T-helper 22 cell (primary cell): ENCODE measurements at places on chromosomes 16 and 17.

DNA sequence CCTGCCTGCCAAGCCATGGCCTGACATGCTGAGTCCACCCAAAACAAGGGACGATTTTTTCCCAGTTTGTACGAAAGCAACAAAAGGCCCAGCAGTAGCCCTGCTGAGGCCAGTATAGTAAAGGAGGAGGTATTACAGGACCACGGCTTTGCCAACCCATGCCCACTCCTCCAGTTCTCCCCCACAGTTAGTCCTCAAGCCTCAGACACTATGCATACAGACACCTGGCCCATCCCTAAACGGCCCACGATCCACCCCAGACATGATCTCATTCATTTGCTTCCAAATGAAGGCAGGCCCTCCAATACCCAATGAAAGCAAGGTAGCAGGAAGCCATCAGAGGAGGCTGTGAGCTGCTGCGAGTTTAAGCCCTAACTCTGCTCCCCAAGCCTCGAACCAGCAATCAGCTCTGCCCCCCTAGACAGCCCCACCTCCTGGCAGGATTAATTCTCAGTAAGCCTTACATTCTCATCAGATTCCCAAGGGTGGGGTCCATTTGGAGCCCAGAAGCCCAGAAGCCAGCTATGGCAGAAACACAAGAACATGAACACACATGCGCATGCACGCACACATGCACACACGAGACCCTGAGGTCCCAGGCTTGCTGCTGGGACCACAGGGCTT, 4.9 kb downstream of the HDAC5 start:
- no peak for DNase-seq

DNA sequence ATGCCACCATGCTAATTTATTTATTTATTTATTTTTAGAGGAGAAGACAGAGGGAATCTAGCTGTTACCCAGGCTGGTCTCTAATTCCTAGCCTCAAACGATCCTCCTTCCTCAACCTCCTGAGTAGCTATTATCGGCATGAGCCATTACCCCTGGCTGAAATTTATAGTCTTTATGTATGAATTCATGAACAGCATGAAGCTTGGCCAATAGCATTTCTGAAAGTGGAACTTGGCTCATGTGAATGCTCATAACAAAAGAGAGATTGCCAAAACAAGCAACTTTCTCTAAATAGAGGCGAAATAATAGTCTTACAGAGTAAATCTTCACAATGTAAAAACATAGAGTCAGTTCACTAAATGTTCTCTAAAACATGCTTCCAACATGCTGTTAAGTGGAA, 30.1 kb upstream of the SMURF2 start:
- DNase-seq = no peak

GRCh38 chr17:10033959-10034358, 128.9 kb upstream of the RCVRN start:
- no peak for DNase-seq

- no peak for DNase-seq
These were observed 6.3 kb downstream of the FLOT2 start for GRCh38 chr17:28891201-28891600.

DNA sequence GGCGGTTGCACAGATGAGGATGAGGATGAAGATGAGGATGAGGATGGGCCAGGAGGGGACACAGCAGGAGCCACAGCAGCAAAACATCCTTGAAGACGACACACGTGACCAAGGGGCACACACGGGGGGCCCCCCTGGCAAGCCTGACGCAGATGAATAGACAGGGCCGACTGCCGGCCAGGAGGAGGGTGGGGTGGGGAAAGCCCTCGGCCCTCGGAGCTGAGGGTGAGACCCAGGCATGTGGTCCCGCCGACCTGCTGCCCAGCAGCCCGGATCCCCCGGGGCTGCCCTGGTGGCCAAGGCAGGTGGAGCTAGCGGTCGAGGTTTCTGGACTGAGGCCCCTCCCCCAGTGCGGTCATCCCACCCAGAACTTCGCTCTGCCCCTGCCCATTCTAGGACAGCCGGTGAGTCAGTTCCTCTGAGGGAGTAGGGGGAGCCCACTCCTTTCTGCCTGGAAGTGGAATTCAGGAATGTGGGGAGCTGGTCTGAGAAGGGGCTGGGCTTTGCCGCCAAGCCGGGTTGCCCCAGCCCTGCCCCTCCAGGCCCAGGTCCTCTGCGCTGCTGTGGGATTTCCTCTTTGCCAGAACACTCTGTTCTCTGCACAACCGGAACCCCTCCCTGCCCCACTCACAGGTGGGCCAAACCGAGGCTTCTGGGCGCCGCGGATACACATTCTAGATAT, 9.9 kb downstream of the CYGB start:
- DNase-seq = peak; percentile 14

DNA sequence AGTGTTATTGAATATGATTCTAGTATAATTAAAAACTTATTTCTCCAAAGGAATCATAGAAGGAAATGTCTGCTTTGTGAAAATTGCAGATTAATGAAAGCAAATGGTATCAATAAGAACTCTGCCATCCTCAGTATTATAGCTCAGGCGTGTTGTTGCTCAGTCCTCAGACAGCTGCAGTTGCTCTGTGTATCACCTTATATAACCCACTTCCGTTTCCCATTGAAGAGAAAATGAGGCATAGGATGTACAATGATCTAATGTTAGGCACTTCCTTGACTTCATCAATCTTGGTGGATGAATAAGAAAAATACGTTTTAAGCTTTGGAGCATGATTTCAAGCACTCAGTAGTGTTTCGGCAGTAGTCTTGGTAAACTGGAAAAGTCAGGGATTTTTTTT, 14.1 kb downstream of the MFSD11 start:
- peak; percentile 20 for DNase-seq

- peak; percentile 60 for DNase-seq
These were observed 49.9 kb upstream of the CPNE2 start for GRCh38 chr16:57042157-57043111.

DNA sequence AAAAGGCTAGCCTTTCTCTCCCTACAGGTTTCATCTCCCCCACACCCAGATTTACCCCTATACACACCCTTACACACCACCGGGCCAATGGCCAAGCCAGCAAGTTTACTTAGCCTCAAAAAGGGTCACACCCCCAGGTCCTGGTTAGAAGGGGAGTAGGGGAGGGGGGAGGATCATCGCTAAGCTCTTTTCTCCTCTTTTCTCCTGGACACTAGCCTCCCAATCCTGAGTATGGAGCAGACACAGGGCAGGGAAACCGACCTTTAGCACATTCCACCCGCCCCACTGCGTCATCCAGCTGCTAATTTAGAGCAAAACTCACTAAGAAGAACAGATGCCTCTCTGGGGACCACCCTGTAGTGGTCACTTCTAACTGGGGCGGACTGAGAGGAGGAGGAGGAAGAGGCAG, 4.4 kb downstream of the ACLY start:
- no peak for DNase-seq

DNA sequence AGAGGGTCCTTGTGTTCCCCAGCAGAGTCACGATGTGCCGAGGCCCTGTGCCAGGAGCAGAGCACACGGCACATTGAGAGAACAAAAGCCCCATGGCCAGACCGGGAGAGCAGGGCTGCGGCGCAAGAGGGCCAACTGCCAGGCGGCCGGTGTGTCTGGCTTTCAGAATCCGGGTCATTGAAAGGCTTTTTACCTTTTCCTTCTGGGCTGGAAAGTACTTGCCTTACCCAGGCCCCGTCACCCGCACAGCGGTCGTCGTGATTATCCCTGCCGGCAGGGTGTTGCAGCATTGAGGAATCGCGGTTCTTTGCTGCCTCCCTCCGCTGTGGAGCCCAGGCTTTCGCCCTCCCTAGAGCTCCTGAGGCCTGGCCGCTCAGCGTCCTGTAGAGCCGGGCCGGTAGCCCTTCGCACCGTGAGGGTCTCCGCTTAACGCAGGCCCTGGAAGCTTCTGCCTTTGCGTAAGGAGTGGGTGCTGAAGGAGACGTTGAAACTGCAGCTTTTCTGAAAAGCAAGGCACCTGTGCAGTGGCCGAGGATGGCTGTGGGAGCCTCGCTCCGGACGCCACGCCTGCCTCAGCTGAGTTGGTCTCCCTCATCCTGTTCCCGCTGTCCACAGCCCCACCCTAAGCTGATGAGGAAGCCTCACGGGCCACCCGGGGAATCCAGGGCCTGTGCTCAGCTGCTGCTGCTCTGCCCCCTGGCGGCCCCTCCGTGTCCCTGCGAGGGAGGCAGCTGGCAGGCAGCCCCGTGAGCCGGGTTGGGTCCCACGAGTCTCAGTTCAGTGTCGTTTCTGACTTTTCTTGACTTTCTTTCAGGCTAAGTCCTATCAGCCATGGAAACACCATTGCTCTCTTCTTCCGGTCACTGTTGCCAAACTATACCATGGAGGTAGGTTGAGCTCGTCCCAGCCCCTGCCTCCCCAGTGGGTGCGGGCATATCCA, 8.6 kb upstream of the MC1R start:
- DNase-seq = peak; percentile 29

GRCh38 chr16:70770626-70771552, 30.1 kb downstream of the VAC14 start:
- no peak for DNase-seq

- DNase-seq = no peak
These were observed 131.6 kb downstream of the RAB11FIP4 start for GRCh38 chr17:31522987-31523495.

DNA sequence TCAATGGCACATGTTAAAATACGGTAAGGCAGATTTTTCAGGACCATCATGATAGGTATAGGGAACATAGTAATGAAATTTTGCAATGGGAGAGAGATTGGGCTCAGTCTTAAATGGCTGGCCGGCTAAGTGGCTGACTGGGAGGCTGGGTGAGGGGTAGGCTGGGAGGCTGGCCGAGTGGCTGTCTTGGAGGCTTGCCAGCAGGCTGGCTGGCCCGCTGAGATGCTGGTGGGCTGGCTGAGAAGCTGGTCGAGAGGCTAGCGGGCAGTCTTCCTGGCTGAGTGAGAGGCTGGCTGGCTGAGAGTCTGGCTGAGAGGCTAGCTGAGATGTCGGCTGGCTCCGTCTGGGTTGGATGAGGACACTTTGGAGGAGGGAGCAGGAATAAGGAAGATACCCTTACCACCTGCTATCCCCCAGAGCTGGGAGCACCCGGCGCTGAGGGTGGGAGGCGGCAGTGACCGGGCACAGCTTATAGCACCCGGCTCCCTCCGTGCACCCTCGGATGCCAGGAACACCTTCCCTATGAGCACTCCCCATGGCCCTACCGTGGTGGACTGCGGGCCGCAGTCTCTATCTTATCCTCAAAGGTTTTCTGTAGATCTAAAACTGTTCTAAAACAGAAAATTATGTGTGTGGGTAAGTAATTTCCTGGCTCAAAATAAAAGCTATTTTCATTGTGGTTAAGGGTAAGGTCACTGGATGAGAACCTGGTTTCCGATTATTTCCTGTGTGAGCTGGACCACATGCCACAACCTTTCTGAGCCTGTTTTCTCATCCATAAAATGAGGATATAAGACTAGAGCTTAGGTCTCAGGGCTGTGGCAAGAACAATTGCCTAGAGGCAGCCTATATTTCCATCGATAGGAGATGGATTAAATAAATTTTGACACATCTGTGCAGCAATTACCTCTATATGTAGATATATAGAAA, 34.5 kb upstream of the TMC5 start:
- no peak for DNase-seq

DNA sequence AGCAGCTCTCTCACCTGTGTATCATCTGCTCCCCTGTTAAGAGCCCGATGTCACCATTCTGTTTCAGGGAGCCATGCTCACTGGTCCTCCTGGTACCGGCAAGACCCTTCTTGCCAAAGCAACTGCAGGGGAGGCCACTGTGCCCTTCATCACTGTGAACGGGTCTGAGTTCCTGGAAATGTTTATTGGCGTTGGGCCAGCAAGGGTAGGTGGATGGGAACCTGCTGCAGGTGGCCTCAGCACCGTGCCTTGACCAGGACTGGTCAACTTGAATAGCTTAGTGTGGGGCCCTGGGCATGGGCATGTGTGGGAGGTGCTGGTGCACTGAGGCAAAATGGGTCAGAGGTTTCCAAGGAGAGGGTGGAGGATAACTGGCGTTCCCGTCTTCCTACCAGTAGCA, 28.5 kb downstream of the DBNDD1 start:
- no peak for DNase-seq

GRCh38 chr17:81392909-81393654, 2.2 kb upstream of the BAHCC1 start:
- DNase-seq = no peak

DNA sequence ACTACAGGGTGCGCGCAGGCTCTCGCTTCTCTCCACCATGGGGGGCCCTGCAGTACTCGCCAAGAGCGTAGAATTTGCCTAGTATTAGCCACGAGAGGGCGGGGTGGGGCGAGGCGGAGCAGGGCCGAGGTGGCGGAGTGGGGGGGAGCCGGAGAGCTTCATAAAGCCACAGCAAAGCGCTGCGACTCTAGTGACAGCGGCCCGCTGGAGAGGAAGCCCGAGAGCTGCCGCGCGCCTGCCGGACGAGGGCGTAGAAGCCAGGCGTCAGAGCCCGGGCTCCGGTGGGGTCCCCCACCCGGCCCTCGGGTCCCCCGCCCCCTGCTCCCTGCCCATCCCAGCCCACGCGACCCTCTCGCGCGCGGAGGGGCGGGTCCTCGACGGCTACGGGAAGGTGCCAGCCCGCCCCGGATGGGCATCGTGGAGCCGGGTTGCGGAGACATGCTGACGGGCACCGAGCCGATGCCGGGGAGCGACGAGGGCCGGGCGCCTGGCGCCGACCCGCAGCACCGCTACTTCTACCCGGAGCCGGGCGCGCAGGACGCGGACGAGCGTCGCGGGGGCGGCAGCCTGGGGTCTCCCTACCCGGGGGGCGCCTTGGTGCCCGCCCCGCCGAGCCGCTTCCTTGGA, at the start of gene TBX21:
Gene TBX21 (plus strand): TSS at position 190 of the 627 bp plus-strand sequence. CDS start 219 bp downstream, at position 409.
- peak; percentile 84 for DNase-seq

GRCh38 chr16:87044829-87045228, 272.4 kb downstream of the C16orf95 start:
- DNase-seq = no peak

DNA sequence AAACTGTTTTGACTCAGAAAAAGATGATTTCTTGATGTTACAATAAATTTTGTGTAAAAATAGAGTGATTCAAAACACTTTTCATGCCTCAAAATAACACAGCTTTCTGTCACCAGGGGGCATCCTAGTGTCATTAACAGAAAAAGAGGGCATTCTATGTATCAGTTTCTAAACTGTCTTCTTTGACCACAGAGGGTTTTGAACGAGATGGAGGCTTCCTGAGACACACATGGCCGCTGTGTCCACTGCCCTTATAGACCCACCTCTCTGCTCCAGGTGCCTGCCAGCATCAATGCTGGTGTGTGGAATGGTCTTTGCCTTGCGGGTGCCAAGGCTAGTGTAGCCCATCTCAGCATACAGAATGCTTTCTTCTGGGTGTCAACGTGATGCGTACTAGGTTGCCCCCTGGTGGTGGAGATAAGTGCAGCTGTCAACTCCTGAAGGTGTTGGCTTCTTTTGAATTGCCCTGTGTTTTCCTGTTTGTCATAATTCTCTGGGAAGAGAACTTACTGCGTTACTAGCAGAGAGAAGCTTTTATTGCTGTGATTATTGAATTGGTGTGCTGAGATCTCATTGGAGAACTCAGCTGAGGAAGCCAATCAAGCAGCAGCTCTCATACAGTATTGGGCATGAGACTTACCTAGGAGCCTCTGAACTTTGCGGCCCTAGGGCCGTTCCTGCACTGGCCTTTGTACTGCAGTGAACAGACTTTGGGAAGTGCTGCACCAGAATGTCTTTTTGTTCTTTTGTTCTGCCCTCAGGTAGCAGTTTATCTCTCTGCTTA, 38.6 kb downstream of the USP10 start:
- DNase-seq = peak; percentile 41

- no peak for DNase-seq
These were observed 1165.8 kb upstream of the GOT2 start for GRCh38 chr16:59899940-59900339.
